ENCODE measurements at places on chromosomes 11 and 22. TPM values are rescaled to one million over a fixed set of nuclear protein-coding genes. Genes with fewer than 3 reads are reported as not detected.
A peak's percentile ranks its signal among the peaks of the same experiment; 100 is the strongest.

SAA1 gene
- 0.67 TPM for total RNA-seq

LIF gene
- 0.32 TPM for total RNA-seq

ARHGAP8 gene
- total RNA-seq, result 9.8 TPM

- no peaks in the 10 kb centered on the region for H3K36me3 ChIP-seq
- H3K27ac ChIP-seq, result no peak overlapping the region
- no peaks in the 10 kb centered on the region for H3K27me3 ChIP-seq
- no peak for DNase-seq
These were observed 8.9 kb downstream of the HIRA start for GRCh38 chr22:19422440-19423301.

GRCh38 chr11:76267556-76267955 is 61.3 kb upstream of the WNT11 start:
- DNase-seq, result no peak
- no peak overlapping the region for H3K27ac ChIP-seq
- H3K4me1 ChIP-seq, result no peaks in the 10 kb centered on the region
- no peak overlapping the region for H3K4me3 ChIP-seq
- no peaks in the 10 kb centered on the region for H3K36me3 ChIP-seq

DNA sequence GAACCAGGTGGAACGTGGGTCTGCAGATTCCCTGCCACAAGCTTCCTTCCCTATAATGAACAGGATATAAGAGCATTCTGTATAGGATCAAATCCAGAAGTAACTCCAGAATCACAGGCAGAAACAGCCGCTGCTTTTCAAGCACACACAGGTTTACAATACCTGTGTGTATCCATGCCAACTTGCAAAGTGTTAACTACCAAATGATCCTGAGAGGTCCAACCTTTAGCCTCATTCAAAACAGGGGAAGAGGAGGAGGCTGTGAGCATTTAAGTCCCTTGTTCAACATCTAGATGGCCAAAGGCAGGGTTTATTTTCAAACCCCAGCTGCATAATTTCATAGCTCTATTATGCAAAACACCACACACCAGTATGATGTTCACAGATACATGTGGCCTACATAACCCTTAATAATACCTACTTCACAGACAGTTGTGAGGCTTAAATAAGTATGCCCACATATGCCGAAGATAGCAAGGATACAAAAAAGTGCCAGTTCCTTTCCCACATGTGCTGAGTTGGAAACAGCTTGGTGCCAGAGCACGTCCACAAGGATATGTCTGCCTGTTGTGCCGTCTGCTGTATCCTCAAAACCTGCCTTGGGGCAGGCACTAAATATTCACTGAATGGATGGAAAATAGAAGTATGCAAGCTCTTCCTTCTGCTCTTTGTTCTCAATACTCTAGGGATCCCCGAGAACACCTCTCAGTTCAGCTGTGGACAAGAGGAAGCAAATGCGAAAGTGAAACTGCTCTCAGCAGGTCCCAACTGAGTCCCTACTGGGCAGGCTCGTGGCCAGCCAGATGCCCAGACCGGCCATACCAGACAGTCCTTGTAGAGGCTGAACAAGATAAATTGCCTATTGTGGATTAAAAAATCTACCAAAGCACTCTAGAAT is 66.8 kb downstream of the LARGE1 start:
- H3K4me3 ChIP-seq, result peak overlapping the region; percentile 61
- H3K36me3 ChIP-seq, result no peaks in the 10 kb centered on the region
- H3K27ac ChIP-seq, result peak overlapping the region; percentile 72
- peak; percentile 80 for DNase-seq

DNA sequence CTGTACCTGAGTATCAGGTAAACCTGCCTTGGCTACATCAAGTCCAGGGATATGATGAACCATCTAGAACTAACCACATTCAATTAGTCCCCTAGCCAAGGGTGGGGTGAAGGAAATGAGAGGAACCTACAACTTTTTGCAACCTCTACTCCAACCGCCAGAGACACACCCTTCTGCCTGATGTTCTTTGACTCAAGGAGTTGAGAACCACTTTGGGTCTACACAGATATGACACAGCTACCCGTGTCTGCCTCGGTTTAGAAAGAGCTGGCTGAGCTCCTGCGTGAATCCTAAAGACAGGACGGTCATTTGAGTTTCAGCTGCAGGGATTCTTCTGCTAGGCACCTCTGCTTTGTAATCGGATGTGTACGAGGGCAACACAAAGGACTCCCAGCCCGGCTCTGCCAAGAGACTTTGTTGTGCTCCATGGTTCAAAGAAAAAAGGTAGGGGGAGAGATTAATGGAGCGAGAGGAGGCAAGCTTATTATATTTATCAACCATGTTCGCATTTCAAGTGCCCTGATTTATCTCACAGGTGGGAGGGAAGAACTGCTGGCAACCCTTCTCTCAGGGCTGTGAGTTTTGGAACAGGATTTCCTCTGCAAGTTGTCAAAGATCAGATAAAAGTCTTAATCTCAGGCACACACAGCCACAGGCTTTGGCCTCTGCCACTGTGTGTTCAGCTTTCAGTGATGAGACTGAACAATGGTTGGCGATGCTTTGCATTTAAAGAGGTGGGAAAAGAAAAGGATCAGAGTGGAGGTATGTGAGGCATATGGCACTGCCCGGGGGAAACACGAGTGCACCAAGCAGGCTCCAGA is 35.1 kb downstream of the FLI1 start:
- H3K4me3 ChIP-seq, result no peak overlapping the region
- H3K4me1 ChIP-seq, result peaks cover 10% of the 10 kb centered on the region
- H3K27me3 ChIP-seq, result no peaks in the 10 kb centered on the region
- no peak overlapping the region for H3K27ac ChIP-seq
